Spleen (tissue), 13 donors: ENCODE measurements at places on chromosomes 13 and 19. TPM values are rescaled to one million over a fixed set of nuclear protein-coding genes. Genes with fewer than 3 reads are reported as not detected.
A peak's percentile ranks its signal among the peaks of the same experiment; 100 is the strongest.

ERICH4 gene
- not detected for polyA plus RNA-seq

DNA sequence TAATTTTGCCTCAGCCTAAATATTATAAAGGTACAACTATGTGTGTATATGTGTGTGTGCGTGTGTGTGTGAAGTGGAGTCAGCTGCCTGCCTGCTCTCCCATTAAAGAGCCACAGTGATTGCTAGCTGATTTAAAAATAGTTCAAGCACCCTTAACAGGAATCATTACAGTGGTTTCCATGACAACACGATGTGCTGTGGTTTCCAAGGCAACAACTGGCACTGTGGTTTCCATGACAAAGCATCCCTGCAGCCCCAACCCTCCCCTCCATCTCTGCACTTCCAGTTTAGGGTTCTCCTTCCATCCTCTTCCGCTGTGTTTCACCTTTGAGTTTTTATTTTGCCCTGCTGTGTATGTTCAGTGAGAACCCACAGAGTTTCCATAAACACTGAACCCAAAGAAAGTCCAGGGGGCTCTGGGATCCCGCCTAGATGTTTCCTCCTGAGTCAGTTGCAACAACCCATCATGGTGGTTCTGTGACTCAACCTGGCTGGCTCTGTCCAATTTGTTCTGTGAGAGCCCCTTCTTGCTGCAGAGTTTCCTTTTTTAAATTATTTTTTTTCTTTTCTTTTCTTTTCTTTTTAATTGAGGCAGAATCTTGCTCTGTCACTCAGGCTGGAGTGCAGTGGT, 7.1 kb upstream of the PNMA8A start:
- no peak for DNase-seq

DNA sequence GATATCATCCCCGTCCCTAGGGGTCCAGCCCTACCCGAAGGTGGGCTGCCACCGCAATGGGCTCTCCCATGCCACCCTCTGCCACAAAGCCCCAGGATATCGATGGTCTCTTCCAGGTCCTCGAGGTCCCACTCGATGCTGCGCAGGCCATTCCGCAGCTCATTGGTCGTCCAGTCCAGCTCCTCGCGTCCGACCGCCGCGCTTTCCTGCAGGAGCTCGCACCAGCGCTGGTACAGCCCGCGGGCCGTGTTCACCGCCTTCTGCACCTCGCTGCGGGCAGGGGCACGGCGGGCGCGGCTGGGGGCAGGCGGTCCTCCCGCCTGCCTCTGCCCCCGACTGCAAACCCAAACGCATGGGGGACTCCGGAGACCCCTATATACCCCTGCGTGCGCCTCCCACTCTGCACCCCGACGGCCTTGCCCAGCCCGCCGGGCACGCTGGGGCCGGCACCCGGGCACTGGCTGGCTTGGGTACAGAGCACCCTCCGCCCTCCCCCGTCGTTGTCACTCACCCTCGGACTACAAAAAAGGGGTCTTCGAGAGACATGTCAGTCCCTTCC, 468 bp downstream of the STX10 start:
- DNase-seq, result peak; percentile 94

GRCh38 chr19:5107432-5108122, 138.7 kb downstream of the KDM4B start:
- DNase-seq, result no peak
